Smooth muscle cell of bladder (primary cell): ENCODE measurements at places on chromosomes 7 and 10. TPM values are rescaled to one million over a fixed set of nuclear protein-coding genes. Genes with fewer than 3 reads are reported as not detected.

The TMEM225B gene
- total RNA-seq: 0.46 and 1.1 TPM in 2 replicates

The ABCB8 gene
- total RNA-seq: 19.2 and 24.5 TPM in 2 replicates

The FHIP2A gene
- total RNA-seq: 17.6 and 17.9 TPM in 2 replicates

The FAM25G gene
- not detected in 2 replicates for total RNA-seq
